Effector CD4-positive, alpha-beta T cell (primary cell): ENCODE measurements at places on chromosomes 5 and 9.

DNA sequence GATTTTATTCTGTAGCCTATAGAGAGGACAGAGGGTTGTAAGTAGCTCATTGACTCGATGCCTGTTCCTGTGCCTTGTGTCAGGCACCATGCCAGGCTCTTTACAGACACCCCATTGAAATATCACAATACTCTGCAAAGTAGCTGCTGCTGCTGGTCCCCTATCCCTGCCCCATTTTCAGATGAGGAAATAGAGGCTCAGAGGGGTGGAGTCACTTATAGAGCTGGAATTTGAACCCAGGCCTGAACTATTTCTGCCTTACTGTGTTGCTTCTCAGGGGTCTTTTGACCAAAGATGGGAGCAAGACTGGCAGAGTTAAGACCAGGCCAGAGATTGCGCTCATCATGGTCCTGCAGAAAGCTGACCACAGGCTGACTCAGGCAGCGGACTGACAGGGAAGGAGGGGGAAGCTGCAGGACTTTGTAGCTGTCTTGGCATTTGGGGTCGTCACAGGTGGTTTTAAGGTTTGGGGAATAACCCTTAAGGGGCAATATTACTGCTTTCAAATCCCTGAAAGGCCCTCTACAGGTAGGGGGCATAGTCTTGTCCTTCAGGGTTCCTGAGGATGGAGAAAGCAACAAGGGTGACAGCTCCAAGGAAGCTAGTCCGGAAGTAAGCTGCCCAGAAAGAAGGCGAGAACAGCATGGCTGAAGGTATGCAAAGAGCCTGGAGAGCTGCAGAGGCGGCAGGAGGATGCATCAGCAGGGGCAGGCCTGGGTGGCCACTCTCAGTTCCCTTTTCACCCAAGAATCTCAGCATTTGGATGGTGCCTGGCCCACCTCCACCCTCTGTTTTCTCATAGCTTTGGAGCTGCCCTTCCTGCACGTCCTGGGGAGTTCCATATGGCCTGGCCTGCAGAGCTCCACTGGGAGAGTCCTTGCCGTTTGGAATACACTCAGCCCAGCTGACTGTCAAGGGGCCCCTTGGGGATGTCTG, 18.3 kb upstream of the NDST1 start:
- DNase-seq = no peak

DNA sequence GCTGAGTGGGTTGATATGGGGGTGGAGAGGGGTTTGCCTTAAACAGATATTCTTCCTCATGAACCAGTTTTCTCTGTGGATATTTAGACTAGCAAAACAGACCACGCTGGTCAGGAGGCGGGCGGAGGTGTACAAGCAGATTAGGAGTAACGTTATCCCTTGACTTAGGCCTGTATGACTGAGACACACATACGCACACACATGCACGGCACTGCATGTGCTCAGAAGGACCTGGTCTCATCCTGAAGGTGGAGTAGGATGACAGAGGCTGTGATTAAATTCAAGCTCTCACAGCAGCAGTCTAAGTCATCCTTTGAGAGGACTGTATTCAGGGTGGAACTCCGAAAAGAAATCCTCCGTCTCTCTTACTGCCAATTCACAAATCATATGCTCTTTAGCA, 209.7 kb downstream of the DIRAS2 start:
- DNase-seq = no peak

DNA sequence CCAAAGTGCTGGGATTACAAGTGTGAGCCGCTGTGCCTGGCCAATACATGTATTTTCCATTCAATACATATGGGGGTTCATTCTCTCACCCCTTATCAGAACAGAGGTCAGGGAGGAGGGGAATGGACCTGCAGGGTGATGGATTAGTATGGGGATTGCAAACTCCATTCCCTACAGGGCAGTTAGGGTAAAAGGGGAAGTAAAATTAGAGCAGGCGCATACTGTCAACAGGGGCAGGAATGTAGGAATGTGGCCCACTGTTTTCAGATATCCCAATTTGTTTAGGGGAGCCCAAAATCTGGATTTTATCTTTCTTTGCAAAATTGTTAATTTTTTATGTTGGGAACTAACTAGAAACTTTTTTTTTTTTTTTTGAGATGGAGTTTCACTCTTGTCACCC, 46.4 kb upstream of the SLC44A1 start:
- no peak for DNase-seq

GRCh38 chr9:31372799-31373587, 1011.5 kb upstream of the ACO1 start:
- no peak for DNase-seq
